GOT3 (cell line): ENCODE measurements at places on chromosomes 16 and 17.

GRCh38 chr17:37081287-37081686 lies 132.5 kb downstream of the AATF start:
- no peak for DNase-seq

DNA sequence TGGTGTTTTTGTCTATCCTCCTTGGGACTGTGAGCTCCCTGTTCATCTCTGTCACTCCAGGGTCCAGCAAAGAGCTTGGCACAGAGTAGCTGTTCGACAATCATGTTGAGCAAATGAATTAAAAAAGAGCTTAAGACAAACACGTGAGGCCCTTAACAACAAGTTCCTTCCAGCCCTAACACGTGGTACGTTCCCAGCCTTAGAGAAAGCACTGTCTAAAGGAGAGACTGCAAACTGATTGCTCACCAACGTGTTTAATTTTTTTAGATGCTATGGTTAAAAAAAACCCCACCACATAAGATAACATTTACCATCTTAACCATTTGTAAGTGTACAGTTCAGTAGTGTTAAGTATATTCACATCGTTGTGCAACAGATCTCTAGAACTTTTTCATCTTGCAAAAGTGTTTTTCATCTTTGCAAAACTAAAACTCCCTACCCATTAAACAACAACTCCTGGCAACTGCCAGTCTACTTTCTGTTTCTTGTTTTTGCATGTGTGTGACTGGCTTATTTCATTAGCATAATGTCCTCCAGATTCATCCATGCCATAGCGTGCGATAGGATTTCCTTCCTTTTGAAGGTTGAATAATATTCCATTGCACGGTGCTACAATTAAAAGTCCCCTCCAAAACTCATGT lies 28.2 kb downstream of the LAT start:
- DNase-seq: no peak

GRCh38 chr17:77453613-77454241 lies 313.0 kb downstream of the SEC14L1 start:
- no peak for DNase-seq

- DNase-seq: no peak
These were observed 196.0 kb upstream of the CACNG5 start for GRCh38 chr17:66638707-66639479.

GRCh38 chr17:17689312-17689711 lies 8.1 kb downstream of the RAI1 start:
- no peak for DNase-seq

- no peak for DNase-seq
These were observed 97.3 kb downstream of the PLCG2 start for GRCh38 chr16:81876273-81876900.

- DNase-seq: no peak
These were observed 40.5 kb downstream of the BEAN1 start for GRCh38 chr16:66467611-66468010.

DNA sequence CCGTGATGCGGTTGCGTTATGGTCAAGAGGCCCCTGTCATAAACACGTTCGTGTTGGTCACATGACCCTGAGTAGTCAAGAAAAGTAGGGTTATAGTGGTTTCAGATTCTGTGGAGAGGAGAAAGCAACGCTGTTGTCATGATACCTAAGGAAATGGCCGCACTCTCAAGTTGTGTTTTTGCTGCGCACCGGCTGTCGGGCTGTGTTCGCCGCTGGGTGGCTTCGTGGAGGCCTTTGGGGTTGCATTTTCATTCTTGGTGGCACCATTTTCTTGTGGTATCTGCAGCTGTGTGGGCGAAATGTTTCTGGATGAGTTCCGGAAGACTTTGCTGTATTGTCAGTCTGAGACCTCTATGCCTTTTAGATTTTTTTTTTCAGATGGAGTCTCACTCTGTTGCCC lies 35.0 kb downstream of the DEF8 start:
- no peak for DNase-seq

DNA sequence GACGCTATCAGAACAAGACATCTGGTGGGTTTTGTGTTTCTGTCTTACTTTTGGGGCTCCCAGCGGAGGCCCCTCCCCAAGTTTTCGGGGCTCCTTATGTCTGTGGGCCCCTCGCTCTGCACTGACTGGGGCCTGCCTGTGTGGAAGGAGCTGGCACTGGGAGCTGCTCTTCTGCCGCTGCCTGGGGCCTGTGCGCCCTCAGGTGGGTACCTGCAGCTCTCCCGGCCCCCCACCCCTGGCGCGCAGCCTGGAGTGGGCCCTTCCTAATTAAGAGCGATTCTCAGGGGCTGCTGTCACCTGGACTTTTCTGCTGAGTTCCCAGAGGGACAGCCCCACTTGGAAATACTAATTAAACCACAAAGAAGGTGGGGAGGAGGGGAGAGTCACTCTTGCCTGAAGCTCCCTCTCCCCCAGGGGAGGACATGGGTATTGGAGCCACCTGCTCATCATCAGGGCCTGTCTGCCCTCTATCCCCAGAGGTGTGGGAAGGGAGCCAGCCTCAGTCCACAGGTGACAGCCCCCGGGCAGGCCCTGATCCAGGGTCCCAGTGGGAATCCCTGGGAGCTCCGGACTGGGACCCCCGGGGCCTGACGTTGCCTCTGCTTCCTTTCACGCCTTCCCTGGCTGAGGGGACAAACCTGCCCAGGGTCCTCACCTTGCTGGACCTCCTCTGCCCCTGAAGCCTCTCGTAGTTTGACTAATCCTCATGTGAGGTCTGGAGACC lies 36.5 kb downstream of the GSE1 start:
- DNase-seq: no peak
